ENCODE measurements at places on chromosomes 3 and 15.

- DNase-seq, result no peak
Measured at GRCh38 chr15:92323525-92323924, 70.2 kb upstream of the ST8SIA2 start.

GRCh38 chr3:188421836-188422540 lies 268.0 kb downstream of the LPP start:
- peak; percentile 64 for DNase-seq

DNA sequence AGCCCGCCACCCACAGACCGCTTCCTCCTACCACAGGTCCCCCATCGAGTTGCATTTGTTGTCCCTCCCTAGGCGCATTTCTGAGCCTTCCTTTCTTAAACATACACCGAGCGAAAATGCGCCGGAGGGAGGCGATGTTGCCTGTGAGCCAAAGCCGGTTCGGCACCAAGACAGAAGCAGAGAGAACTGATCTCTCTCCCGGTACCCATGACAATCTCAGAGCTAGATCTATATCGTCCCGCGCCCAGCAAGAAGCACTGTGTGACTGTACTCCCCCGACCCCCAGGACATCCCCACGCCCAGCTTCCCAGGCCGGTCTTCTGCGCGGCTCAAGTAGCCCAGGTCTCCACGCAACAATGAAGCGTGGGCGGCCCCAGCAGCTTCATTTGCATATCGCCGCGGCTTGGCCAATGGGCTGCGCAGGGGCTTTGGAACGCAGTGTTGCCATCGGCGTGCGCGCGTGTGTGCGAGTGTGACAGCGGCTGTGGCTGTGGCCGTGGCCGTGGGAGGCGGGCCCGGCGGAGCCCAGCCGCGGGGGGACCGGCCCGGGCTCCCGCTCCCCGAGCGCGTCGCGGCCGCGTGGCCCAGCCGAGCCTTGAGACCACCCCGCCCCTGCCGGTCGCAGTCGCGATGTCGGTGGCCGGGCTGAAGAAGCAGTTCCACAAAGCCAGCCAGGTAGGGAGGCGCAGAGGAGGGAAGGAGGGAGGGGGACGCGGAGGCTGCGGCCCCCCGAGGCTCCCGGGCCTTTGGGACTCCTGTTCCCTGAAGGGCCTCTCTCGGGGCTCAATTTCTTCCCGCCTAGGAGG lies at the start of gene SH3GL3:
TSS of gene SH3GL3 (plus strand) at position 438 of the 806 bp plus-strand sequence. CDS start at position 631, 193 bp downstream.
- no peak for DNase-seq

GRCh38 chr15:75042730-75043508 lies 19.5 kb downstream of the PPCDC start:
- peak; percentile 94 for DNase-seq

DNA sequence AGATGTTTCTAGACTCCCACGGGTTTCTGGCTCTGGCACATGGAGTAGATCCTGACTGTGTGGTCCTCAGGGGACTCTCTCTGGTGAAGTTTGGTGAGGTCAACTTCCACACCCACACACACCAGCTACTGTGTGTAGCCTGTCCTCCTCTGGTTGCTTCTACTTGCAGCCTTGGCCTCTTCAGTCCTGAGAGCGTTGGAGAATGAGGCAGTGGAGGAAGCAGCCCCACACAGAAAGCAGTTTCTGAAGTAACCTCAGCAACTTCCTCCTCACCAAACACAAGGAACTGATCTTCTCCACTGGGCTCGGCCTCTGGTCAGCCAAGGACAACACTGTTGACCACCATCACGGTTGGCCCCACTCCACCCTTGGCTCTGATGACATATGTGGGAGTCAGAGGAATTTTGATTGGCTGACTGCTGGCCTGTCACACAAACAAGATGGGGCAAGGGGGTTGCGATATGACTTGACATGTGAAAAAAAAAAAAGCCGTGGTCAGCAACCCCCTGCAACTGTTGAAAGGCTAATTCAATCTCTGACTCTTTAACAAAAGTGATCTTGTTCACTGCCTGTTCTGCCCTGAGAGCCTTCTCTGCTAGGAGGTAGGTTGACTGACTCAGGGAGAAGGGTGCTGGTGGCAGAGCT lies 19.6 kb downstream of the CD86 start:
- DNase-seq, result no peak

DNA sequence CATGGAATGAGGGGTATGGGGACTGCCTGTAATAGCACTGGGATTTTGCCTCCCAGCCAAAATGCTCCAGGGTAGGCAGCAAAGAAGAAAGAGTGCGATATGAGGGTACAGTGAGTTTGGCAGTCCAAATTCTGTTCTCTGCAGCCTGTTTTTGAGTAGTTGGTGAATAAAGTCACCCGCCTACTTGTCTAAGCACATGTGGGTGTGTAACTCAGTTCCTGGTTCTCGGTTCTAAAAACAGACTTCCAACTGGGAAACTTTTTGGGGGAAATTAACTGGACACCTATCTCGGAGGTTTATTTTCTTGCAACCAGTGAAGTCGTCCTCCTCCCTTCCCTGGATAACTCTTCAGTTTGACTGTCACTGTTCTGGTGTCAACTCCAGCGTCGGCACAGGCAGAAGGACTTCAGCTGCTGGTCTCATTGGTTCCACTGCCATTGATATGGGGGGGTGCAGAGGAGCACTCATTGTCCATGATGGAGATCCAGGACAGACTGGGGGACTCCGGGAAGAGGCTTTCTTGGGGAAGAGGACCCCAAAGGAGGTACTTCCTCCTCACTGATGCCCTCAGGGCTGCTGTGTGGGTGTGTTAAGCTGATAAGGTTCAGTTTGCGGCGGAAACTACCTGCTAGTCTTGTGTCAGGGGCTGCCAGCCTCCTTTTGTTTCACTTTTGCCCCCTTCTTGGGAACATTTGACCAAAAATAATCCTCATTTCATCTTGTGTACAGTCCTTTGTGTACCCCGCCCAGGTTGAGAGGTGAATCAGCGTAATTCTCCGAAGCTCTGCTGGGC lies 13.2 kb downstream of the GHRL start:
- no peak for DNase-seq

DNA sequence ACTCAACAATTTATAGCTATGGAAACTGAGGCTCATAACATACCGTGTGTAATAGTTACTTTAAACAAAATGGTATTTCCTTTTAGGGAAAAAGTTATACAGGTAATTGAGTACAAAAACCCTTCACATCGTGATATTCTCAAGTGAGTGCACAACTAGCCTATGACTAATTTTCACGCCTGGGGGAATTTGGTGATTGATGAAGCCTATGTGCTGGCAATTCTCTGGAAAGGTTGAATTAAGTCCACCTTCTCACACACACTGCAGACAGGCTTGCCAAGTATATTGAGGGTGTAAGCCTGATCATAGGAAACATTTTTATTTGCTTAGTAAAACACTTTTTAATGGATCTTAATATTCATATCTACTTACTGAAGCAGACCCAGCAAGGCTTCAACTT lies 41.3 kb upstream of the ROBO2 start:
- DNase-seq, result no peak

GRCh38 chr15:55774113-55774970 lies 31.4 kb upstream of the PRTG start:
- no peak for DNase-seq

- no peak for DNase-seq
Measured at GRCh38 chr3:185503521-185503920, 4.7 kb upstream of the TMEM41A start.

DNA sequence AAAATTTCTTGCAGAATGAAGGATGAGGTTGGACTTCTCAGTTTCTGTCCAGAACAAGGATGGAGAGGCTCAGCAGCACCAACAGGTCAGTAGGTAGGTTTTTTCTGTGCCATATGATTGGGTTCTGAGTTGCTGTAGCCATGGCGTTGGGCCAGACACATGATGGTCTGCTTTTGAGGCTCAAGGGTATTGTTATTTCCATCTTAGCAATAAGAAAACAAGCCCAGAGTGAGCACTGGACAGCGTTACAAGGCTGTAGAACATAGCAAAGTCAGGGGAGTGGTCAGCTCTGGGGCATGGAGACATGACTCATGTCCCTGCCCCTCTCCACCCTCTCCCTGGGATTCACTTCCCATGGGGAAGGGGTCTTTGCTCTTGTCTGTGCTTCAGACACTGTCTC lies 137.6 kb upstream of the TOPAZ1 start:
- no peak for DNase-seq

DNA sequence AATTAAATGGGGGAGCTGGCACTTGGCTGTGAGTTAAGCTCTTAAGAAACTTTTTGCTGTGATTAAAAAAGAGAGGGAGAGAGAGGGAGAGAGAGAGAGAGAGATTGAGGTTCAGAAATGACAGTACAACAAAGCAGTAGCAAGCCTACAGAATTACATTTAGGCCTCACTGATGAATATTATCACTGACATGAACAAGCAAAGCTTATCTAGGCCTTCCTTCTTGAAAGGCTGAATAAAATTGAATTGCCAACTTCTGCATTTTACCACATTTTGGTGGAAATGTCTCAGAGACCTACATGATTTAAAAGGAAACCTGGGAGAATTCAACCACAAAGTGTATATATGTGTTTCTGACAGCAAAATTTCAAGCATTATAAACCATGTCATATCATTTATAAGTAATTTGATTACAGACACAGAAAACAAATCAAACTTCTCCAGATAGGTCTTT lies 530.8 kb downstream of the SOX2 start:
- no peak for DNase-seq

GRCh38 chr3:169771497-169772304 lies 1.5 kb upstream of the MYNN start:
- peak; percentile 41 for DNase-seq

GRCh38 chr15:55703873-55704301 lies 39.1 kb downstream of the PRTG start:
- no peak for DNase-seq

DNA sequence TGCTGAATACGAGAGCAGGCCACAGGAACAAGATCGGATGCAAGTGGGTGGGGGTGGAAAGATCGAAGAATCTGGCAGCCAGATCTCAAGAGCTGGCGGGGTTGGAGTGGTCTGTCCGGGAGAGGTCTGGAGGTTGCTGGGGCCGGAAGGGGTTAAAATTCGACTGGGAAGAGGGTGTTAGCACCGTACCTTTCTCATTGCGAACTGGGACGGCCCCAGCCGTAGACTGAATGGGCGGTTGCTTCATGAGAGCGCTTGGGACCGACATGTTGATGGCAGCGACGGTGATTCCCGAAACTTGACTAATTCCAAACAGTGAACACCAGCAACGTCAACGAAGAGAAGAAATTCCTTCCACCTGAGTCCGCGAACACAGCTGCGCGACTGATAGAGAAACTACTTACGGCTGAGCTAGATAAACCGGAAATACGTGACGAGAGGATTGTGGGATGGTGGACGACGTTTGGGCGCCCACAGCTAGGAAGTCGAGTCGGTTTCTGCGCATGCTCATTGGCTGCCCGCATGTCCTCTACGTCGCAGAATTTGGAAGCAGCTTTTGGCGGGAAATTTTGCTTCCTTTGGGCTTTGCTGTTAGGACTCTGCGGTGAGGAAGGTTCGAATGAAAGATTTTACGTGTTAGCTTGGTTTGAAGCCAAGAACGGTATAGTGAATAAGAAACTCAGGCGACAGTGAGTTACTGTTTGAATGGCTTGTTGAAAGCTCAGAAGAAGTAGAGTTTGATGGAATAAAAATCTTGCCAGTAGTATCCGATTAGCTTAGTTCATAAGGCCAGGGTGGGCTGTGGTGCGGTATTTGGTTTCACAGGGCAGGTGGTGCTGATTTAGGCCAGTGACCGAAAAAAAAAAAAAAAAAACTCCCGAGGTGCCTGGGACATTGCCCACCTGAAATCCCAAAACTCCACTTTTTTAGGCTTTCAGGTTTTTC lies at the start of gene MFAP1:
TSS of gene MFAP1 (minus strand) at position 389 of the 945 bp plus-strand sequence. CDS start at position 268, 121 bp downstream.
- DNase-seq, result peak; percentile 56

- DNase-seq, result peak; percentile 28
Measured at GRCh38 chr3:122668930-122669730, 11.5 kb upstream of the PARP14 start.

DNA sequence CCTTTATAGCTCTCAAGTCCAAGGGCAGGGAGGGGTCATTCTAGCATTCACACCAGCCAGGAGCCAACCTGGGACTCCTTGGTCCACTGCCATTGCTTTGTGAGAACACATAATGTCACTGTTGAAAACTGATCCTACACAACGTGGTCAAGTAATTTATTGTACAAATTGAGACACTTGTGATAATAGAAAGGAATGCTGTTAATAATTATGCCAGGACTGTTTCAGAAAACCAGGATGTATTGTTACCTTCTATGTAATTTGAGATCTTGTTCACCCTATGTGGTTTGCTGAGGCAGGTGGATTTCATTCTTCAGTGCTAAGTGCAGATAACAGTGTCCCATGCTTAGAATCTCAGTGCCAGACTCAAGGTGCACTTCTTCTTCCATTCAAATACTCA lies 33.3 kb downstream of the TMCO5A start:
- no peak for DNase-seq

- DNase-seq, result no peak
Measured at GRCh38 chr3:187403768-187404288, 35.6 kb downstream of the RTP4 start.

- no peak for DNase-seq
Measured at GRCh38 chr3:31705736-31706135, 173.0 kb downstream of the STT3B start.

DNA sequence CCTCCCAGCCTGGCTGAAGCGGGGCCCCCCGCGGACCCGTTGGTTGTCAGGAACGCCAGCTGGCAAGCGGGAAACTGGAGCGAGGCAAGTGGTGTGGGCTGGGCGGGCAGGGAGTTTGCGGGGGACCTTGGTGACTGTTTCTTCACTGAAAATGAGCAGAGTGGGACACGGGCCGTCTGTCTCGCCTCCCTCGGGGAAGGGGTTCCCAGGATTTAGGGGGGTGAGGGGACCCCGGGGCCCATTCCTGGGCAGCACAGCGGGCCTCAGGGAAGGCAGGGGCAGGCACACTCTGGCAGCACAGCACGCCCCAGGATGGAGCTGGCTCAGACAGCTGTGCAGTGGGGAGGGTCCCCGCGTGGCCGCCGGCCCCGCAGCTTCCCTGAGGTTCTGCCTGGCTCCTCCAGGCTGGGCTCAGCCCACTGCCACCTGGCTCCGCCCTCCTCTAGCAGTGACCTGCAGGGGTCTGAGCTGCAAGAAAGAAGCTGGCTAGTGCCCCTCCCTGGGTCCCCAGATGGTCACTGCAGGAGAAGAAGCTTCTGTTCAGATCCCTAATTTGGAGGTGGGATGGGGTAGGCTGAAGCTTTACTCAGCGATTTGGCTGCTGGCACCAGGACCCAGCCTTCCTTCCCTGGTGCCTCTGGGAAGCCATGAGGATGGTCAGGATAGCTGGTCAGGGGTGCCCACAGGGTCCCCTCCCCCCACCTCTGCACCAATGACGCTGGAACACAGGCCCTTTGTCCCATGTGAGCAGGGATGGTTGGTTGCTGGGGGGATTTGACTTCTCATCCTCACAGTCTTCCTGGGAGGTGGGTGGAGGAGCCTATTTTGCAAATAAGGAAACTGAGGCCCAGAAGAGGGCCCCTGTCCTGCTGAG lies 90.4 kb downstream of the TBC1D2B start:
- DNase-seq, result no peak
